Midbrain (tissue), 1 donor: ENCODE measurements at places on chromosomes 5 and 9.

- DNase-seq, result no peak
Observed at GRCh38 chr9:32067261-32067660, 317.2 kb upstream of the ACO1 start.

GRCh38 chr5:111070272-111071134 is 1.0 kb upstream of the TSLP start:
- DNase-seq, result no peak

DNA sequence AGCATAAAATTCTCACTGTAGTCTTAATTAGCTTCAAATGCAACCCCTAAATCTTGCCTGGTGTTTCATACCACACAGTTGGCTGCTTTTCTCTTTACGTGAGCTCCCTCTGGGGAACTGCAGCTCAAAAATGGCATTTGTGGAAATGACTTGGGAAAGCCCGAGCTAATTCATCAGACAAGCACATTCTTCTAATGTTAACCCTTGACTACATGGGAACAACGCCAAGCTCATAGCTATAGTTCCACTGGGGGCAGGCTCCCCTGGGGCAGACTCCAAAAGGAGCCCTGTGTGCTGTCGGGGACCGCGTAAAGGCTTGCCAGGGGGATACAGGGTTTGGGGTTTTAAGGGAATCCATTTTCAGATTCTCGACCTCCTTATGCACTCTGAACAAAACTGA is 301.4 kb upstream of the DAP start:
- no peak for DNase-seq

DNA sequence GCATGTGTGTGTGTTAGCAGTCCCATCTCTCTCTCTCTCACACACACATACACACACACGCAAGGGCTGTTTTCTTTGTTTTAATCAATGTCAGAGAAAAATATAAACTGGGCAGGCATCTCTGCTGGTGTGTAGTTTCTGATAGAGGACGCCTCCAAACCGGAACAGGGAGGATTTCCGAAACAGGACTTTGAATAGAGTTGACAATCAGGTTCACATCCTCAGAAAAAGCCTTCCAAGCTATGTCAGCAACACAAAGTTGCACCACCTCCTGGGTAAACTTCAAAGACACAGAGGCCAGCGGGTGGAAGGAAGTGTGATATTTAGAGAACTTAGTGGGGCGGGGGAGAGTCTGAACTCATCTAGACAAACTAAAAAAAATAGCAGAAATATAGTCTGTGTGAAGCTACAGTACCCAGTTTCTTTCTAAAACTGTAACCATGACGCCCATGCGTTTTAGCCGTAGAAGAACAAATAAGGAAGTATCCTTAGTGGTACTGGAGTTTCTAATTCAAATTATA is 1.2 kb downstream of the ST8SIA4 start:
- peak; percentile 39 for DNase-seq

- no peak for DNase-seq
Observed at GRCh38 chr5:100409660-100410151, 125.5 kb upstream of the FAM174A start.

- DNase-seq, result no peak
Observed at GRCh38 chr5:3825531-3826451, 230.2 kb downstream of the IRX1 start.
